RWPE2 (cell line): ENCODE measurements at places on chromosomes 7 and 10.

DNA sequence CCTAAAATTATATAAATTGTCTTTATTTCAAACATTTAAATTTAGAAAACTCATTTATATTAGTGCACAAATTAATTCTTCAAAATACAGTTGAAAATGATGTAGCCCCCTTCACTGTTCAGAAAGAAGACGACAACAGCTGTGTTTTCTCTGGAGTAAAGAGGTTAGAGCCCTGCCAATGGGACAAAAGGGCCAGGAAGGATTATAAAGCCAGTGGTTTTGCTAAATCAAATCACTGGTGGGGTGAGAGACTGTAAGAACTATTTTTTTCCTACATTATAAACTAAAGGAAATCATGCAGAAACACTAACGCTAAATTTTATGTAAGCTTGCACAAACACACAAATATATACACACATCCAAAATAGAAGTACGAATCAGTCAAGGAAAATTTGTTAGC is 386.6 kb downstream of the PARD3 start:
- DNase-seq, result no peak

DNA sequence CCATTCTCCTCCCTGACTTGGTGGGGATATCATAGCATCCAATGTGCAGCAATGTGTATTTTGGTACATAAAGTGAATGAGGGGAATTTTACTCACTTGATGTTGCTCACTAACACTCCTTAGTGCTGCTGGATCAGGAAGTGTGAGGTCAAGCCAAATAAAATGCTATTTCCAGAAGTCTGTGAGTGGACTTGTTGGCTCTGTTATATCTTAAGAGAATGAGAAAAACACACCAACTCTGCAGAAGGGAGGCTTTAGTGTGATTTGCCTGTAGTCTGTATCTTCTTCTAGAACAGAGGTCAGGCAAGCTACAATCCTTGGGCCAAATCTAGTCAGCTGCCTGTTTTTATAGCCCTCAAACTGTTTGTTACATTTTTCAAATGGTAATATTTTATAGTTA is 154.3 kb downstream of the POLR1F start:
- no peak for DNase-seq

DNA sequence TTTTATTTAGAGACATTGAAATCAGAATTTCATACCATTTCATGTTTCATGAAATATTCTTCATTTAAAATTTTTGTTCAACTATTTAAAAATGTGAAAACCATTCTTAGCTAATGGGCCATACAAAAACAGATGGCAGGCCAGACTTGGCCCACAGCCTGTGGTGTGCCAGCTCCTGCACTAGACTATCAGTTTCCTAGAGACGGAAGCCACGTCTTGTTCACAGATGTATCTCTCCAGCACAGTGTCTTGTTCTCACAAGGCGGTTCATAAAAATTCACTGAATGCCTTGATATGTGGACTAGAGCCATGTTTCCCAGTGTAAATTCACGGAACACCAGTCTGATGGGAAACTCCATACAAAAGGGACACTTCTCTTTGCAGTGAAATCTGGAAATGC is 216.0 kb downstream of the KCNMA1 start:
- no peak for DNase-seq

DNA sequence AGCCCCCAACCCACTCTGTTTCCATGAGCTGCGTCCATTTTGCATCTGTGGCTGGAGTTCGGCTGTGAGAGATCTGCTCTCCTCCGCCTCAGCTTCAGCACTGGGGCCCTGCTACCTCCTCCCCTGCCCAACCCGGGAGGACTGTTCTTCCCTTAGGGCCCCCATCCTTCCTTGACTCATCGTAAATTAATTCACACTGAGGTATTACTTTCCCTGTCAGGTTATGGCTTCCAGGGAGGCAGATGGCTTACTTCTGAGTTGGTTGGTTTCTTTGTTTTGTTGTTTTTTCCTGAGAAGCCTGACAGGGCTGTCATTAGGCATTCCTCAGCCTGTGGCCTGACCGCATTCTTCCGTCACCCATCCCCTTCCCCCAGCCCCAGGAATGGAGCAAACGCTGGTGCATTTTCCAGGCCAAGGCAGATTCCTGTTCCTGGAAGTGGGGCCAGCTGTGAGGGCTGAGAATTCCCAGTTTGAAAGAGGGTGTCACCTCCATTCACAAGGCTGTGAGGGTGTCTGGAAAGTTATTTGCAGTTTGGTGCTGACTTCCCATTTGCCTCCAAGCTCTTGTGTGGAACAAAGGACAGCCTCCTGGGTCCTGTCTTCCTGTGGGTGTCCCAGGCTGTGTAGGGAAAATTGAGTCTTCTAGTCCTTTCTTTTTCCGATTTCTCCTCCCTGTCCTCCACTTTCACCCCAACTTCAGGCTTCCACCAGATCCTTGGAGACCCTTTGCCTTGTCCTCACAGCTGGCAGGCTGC is 11.7 kb downstream of the CPA5 start:
- DNase-seq, result peak; percentile 88

DNA sequence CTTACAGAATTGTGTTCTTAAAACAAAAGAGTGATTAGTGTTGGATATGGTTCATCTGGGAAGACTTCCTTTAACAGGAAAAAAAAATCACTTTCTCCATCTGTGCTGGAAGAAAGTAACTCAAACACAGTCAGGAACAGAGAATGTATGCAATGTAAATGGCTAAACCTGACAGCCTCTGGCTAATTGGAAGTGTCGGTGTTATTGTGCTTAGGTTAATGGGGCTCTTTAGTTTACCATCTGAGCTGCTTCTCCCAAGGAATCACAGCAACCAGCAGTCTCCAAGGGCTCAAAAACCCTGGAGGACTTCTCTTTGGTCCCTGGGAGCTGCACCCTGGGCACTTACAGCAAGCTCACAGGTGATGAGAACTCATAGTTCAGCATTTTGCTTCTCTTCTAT is 724.5 kb downstream of the LRMDA start:
- DNase-seq, result no peak

GRCh38 chr10:91798649-91799611 is 704 bp downstream of the TNKS2 start:
- DNase-seq, result no peak

DNA sequence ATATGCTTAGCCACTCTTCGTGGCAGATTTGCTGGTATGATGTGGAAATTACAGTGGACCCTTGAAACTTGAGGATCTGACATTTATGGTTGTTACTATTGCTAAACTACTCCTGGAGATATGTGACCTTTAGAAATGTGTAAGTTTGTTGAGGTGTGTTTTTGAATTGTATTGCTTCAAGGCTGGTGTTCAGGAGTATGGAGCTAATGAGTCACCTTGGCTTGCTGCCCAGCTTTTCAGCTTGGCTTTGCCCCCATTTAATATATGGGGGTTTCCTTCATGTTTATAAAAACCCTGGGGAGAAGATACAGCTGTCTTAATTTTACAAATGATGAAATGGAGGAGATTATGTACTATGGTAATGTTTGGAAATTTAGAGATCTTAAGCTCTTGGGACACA is 11.6 kb downstream of the HBP1 start:
- DNase-seq, result no peak

- DNase-seq, result peak; percentile 57
Observed at GRCh38 chr7:2726316-2727018, 38.5 kb downstream of the AMZ1 start.

DNA sequence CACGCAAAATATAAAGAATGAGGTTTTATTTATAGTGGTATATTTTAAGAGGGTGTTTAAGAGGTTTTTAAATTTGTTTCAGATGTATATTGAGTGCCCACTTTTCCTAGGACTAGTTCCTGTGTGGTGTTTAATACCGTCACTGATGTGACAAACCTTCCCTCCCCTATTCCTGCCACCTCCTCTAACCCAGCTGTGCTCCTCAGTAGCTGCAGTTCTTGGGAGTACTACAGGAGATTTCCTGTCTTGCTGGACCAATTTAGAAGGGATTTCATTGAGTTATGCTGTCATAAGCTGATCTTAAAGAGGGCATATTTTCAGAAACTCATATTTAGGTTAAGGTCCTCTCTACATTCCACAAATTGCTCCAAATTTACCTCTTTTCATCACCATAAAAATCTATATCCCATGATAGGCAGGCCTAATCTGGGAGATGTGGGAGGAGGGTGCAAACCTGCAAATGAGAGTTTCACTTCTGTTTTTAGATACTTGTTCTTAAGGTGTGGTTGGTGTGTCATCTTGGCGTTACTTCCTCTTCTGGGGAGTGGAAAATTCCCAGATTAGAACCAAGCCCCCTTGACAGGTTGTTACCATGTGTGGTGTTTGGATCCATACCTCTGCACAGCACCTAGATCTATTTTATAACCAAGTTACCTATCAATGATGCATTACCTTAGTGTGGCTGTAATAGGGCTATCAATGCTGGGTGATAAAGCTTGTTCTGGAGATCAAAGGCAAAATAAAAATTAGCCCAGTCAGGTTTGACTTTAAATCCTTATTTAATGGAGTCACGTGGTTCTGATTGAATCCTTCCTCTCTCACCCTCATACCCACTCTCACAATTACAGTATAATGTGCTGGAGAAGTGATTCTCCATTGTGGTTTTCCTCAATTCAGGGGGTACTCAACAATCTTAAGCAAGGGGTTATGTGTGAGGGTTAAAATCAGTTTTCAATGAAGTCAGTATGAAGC is 141.1 kb downstream of the CDK14 start:
- no peak for DNase-seq
